Lung (tissue), 17 donors: ENCODE measurements at places on chromosomes 3 and 15. TPM values are rescaled to one million over a fixed set of nuclear protein-coding genes. Genes with fewer than 3 reads are reported as not detected.

DNA sequence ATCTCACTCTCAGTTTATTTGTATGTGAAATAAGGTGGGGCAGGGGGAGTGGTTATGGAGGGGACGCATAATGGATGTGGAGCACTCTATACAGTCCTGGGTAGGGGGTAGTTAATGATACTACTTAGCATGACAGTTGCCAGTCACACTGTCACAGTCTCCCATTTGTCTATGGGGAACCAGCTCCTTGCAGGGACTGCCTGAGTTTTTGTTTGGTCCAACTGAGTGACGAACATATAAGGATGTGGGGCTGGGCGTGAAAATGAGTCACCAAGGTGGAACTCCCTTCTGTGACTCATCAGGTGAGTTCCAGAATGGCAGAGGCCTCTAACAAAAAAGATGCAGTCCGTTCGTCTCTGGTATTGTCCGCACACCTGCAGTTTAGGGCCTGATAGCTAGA lies 235.3 kb upstream of the ST8SIA2 start:
- DNase-seq: no peak
- peaks cover 16% of the 10 kb centered on the region for H3K36me3 ChIP-seq
- H3K27ac ChIP-seq: no peak overlapping the region
- no peaks in the 10 kb centered on the region for H3K27me3 ChIP-seq

GRCh38 chr3:128168836-128169235 lies 15.6 kb downstream of the EEFSEC start:
- no peak overlapping the region for H3K27ac ChIP-seq
- no peak for DNase-seq
- no peaks in the 10 kb centered on the region for H3K27me3 ChIP-seq
- no peaks in the 10 kb centered on the region for H3K36me3 ChIP-seq
- H3K4me1 ChIP-seq: peaks cover 24% of the 10 kb centered on the region
- no peak overlapping the region for H3K4me3 ChIP-seq

- H3K27me3 ChIP-seq: peaks cover 27% of the 10 kb centered on the region
- peak overlapping the region; percentile 60 for H3K4me3 ChIP-seq
- DNase-seq: peak; percentile 69
- H3K27ac ChIP-seq: peak overlapping the region; percentile 92
- peaks cover 20% of the 10 kb centered on the region for H3K4me1 ChIP-seq
These were observed 1.6 kb upstream of the PPM1L start for GRCh38 chr3:160754371-160754854.

GRCh38 chr3:136831461-136831860 lies 12.5 kb downstream of the SLC35G2 start:
- H3K27me3 ChIP-seq: no peaks in the 10 kb centered on the region
- no peak overlapping the region for H3K27ac ChIP-seq
- no peak overlapping the region for H3K4me3 ChIP-seq
- H3K4me1 ChIP-seq: no peaks in the 10 kb centered on the region

DNA sequence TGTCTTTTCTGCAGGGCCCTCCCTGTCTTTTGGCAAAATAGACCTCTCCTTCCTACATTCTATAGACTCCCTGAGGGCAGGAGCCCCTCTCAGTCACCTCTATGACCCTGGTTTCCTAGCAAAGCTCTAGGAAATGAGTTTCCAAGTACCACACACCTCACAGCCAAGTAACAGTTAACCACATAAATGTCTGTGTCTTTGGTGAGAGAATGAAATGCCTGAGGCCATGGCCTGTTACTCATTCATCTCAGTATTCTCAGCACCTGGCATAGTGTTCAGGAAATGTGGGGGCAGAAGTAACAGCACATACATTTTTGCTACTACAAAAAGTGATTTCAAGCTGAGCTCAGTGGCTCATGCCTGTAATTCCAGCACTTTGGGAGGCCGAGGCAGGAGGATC lies 21.0 kb downstream of the RFT1 start:
- no peak overlapping the region for H3K27ac ChIP-seq
- peaks cover 13% of the 10 kb centered on the region for H3K4me1 ChIP-seq
- peaks cover 13% of the 10 kb centered on the region for H3K36me3 ChIP-seq
- no peak overlapping the region for H3K4me3 ChIP-seq
- no peak for DNase-seq

DNA sequence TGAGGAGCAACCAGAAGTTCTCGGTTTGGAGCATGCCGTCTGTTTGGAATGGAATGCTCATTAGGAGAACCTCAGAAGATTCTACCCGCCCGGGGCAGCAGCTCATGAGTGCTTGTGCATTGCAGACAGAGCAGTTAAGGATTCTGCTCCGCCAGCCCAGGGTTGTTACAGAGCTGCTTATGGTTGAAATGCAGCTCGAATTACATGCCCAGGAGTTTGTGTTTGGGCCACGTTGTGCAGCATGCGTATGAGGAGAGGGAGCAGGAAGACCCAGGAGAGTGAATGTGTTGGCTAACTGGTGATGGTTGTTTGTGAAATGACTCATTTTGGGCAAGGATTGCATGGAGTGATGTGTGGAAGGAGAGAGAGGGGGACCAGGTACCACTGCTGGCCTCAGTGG lies 9.0 kb downstream of the FGD5 start:
- H3K36me3 ChIP-seq: no peaks in the 10 kb centered on the region
- H3K27ac ChIP-seq: no peak overlapping the region
- H3K27me3 ChIP-seq: no peaks in the 10 kb centered on the region
- no peaks in the 10 kb centered on the region for H3K4me1 ChIP-seq
- H3K4me3 ChIP-seq: no peak overlapping the region

- DNase-seq: no peak
- no peak overlapping the region for H3K4me3 ChIP-seq
- H3K27me3 ChIP-seq: no peaks in the 10 kb centered on the region
- no peaks in the 10 kb centered on the region for H3K4me1 ChIP-seq
- H3K36me3 ChIP-seq: no peaks in the 10 kb centered on the region
These were observed 244.4 kb downstream of the ZBTB20 start for GRCh38 chr3:114902691-114903101.

GRCh38 chr15:74776821-74777768 lies 4.8 kb upstream of the CSK start:
- peak; percentile 37 for DNase-seq
- H3K4me3 ChIP-seq: no peak overlapping the region
- H3K4me1 ChIP-seq: peaks cover 20% of the 10 kb centered on the region

GRCh38 chr3:135215516-135215915 lies 420.5 kb downstream of the EPHB1 start:
- no peak for DNase-seq
- H3K27ac ChIP-seq: no peak overlapping the region

DNA sequence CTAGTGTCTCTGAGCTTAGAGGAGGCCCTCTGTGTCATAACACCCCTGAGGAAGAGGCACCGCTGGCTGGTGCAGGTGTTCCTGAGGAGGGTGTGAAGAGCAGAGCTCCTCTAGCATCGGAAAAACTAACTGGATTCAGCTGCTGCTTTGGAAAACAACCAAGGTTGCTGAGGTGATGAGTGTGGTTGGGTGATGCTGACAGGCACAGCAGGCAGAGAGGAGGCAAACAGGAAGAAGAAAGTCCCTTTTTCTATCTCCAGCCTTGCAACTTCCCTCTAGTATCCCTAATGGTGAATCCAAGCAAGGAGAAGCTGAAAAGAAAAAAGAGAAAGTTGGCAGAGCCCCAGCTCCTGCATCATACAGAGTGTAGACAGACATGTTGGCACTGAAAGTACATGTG lies 3.8 kb upstream of the OR4F15 start:
- no peaks in the 10 kb centered on the region for H3K36me3 ChIP-seq
- no peak overlapping the region for H3K4me3 ChIP-seq
- no peaks in the 10 kb centered on the region for H3K4me1 ChIP-seq
- DNase-seq: no peak

The ITIH1 gene
- polyA plus RNA-seq: 0.35 TPM

The GOLGA6L1 gene
- polyA plus RNA-seq: not detected
